Hematopoietic multipotent progenitor cell treated with erythropoietin and hydrocortisone succinate and interleukin-3 and kit ligand, for 4 days (in vitro differentiated cells): ENCODE measurements at places on chromosomes 11 and 22.

DNA sequence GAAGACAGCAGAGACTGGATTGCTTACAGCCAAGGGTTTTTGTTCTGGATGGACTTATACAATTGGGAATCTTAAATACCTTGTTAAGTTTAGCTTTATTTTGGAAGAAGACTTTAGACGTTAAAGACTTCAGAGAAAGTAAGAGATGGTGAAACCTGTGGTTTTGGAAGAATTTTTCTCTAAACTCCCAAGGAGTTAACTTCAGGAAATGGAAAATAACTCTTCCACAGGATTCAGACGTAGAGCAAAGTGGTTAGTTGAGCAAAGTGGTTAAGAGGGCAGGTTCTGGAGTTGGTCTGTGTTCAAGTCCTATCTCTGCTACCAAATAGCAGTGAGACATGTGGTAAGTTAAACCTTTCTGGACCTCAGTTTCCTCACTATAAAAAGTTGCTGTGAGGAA lies 12.8 kb downstream of the PITPNB start:
- no peak for DNase-seq

GRCh38 chr11:122604621-122605020 lies 50.9 kb upstream of the UBASH3B start:
- no peak for DNase-seq

- no peak for DNase-seq
These were observed 143.6 kb upstream of the POU2AF2 start for GRCh38 chr11:111101881-111102280.

- DNase-seq, result no peak
These were observed 25.3 kb upstream of the POLA2 start for GRCh38 chr11:65236194-65237059.

DNA sequence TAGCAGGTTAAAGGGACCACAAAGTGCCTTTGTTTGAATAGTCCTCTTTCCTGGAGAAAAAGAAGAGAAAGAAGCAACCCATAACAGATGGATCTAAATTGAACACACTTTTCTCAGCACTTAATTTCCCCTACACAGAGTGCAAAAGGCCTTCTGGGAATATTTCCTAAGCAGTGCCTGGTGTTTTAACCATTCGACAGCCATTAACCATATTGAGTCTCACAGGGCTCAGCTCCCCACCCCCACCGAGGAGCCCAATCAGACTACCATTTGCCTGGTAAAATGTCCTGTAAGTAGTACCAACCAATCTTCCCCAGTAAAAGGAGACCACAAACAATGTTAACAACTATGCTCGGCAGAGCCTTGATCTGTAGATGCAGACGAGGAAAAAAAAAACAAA lies 40.7 kb upstream of the SLC6A5 start:
- DNase-seq, result no peak

DNA sequence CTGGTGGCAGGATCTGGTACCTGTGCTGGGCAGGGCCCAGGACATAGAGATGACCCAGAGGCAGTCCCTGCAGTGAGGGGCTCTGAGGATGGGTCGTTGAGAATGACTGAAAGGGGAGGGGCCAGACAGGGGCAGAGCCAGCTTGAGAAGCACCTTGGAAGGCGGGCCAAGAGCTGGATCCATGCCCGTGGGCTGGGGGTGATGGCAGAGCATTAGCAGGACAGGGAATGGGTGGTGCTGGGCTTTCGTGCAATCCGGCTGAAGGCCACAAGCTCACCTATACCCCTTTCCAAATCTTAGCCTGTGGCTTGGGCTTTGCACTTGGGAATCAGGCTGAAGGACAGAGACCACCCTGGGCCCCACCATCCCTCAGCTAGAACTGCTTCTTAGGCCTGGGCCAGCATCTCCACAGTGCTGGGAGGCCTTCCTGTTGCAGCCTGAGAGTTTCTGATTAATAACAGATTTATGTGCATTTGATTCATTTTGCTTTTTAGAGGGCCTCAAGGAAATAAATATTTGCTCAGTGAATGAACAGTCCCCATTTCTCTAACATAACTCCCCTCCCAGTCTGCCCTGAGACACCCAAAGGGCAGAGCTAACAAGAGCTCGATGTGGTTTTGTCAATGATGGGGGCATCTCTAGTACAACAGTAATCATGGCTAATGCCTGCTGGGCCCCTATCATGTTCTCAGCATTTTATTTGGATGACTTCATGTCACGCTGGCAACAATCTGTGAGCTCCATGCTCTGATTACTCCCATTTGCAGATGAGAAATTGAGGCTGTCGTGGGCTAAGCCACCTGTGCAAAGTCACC lies 39.3 kb downstream of the RIBC2 start:
- no peak for DNase-seq

GRCh38 chr22:40838486-40838885 lies 18.0 kb downstream of the ST13 start:
- no peak for DNase-seq

- DNase-seq, result no peak
These were observed 1037.0 kb downstream of the DLG2 start for GRCh38 chr11:84590106-84590505.

DNA sequence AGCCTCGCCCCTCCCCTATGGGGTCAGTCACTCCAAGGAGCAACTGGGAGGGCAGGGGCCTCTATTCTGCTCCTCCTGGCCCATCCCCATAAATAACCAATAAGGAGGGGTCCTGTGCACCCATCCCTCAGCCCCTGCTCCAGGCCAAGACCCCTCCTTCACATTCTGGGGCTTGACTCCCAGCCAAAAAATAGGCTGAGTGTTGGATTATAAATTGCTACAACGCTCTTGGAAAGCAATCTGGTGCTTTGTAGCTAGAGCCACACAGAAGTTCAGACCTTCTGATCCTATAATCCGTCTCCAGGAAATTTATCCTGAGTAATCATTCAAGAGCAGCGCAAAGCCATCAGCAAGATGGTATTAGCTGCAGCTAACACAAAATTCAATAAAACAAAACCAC lies 42.5 kb downstream of the ABCC8 start:
- DNase-seq, result no peak

DNA sequence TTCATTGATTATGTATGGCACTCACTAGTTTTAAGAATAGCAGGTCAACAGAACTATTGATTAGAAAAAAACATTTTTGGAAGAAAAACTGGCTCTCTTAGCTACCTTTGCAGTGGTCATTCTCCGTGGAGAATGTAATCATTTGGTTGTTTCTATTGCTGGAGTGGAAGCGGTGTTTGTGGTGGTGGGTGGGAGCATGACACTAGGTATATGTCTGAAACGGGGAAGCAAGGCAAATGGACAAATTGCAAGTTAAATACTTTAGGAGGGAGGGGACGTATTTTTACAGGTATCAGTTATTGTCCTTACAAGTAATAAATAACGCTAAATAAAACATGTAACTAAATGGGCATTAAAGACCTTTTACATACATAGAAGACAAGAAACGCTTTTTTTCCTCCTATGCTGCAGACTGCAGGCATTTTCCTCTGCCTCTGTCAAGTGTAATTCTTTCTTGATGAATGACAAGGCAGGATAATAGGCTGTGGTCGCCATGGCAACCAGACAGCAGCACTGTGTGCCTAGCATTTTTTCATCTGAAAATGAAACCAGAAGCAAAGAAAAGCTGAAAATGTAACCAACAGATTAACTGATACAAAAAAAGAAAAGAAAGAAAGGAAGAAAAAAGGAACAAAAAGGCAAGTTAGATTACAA lies 46.2 kb downstream of the BLID start:
- DNase-seq, result peak; percentile 55
